ENCODE measurements at places on chromosomes 2 and 18. TPM values are rescaled to one million over a fixed set of nuclear protein-coding genes. Genes with fewer than 3 reads are reported as not detected.

- H3K36me3 ChIP-seq = no peaks in the 10 kb centered on the region
- H3K27me3 ChIP-seq = no peaks in the 10 kb centered on the region
- H3K4me3 ChIP-seq = no peak overlapping the region
- H3K27ac ChIP-seq = no peak overlapping the region
- no peaks in the 10 kb centered on the region for H3K4me1 ChIP-seq
- no peak for DNase-seq
These were observed 7.7 kb upstream of the ASB1 start for GRCh38 chr2:238418999-238419546.

DNA sequence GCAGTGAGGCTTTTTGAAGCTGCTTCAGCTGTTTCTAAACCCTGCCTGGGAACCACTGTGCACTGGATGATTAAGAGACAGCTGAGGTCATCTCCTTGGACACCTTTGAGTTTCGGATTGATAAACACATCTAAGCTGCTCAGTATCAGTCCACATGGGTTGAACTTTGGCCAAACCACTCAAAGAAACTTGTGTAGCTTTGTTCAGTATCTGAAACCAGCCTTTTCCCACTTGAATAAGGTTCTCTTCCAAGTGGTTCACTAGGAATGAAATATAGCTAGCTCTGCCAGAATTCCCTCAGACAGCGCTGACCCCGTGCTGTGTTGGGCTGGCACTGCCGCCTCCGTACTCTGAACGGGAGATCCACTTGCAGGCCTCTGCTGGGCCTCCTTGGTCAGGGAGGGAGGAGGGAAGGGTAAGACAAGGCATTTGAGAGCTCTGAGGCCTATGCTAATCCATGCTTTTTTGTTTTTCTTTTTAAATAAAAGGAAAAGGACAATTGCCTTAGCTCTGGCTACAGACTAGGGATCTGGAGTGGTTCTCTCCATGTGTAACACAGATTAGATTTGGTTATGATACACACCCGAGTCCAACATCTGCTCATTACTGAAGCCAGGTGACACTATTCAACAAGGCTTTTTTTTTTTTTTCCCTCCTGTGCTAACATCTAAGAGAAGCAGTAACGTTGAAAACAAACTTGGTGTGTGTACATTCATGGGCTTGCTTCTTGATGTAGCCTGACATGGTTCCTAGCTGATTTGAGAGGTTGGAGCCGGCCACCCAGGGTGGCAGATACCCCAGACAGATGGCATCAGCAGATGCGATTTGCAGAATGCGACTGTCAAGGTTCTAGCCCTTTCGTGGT is 67.7 kb downstream of the NCK2 start:
- H3K4me3 ChIP-seq = no peak overlapping the region
- H3K27ac ChIP-seq = no peak overlapping the region
- peaks cover 37% of the 10 kb centered on the region for H3K4me1 ChIP-seq
- H3K36me3 ChIP-seq = no peaks in the 10 kb centered on the region
- no peaks in the 10 kb centered on the region for H3K27me3 ChIP-seq

GRCh38 chr18:58692422-58693185 is 21.3 kb downstream of the MALT1 start:
- H3K36me3 ChIP-seq = peaks cover 2% of the 10 kb centered on the region
- H3K27ac ChIP-seq = no peak overlapping the region
- no peaks in the 10 kb centered on the region for H3K4me1 ChIP-seq
- DNase-seq = no peak
- H3K4me3 ChIP-seq = no peak overlapping the region

DNA sequence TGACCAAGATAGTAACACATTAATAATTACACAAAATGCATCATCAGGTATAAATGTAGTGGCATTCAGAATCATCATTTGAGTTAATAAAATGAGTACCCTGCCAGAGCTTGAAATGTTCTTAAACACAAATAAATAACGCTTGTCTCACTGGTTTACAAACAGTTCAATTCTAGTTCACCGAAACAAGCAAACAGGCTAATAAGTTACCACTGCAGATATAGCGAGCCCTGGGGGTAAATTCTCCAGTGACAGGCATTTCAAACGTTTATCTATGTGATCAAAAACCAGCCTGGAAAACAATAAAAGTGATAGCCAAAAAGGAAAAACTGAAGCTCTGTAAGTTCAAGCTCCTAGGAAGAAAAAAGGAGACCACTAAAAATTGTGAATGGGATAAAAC is 152.6 kb downstream of the THADA start:
- H3K27ac ChIP-seq = no peak overlapping the region
- H3K4me3 ChIP-seq = no peak overlapping the region
- H3K36me3 ChIP-seq = no peaks in the 10 kb centered on the region
- H3K27me3 ChIP-seq = no peaks in the 10 kb centered on the region

- no peak for DNase-seq
- no peaks in the 10 kb centered on the region for H3K36me3 ChIP-seq
- H3K27ac ChIP-seq = no peak overlapping the region
These were observed 15.7 kb downstream of the DYNC1I2 start for GRCh38 chr2:171702781-171703556.

GRCh38 chr18:73987247-73987980 is 160.2 kb downstream of the FBXO15 start:
- no peak for DNase-seq
- H3K4me3 ChIP-seq = no peak overlapping the region
- H3K27ac ChIP-seq = no peak overlapping the region
- no peaks in the 10 kb centered on the region for H3K36me3 ChIP-seq
- H3K27me3 ChIP-seq = no peaks in the 10 kb centered on the region

DNA sequence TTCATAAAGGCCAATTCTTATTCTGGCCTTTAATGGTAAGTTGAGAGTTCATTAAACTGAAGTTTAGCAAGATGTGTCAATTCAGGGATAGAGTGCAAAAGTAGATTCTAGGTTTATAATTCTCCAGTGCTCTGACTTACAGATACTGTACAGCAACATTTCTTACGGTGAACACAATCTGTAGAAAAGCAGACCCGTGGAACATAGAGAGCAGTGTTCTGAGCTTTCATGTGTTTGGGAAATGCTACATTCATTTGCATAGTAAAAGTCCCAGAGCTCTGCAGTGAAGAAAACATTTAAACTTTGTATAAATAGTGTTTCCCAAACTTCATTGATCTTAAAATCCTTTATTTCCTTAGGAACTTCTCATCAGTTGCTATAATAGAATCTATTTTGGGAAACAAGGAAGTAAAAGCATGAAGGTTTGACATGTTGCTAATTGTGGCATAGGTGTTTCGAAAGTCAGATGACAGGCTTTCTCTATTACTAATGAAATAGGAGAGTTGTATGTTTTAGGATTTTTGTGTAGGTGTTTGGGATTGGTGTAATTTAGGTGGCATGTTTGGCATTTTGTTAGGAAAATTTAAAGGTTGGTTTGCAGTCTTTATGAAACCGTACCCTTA is 138.2 kb downstream of the ASXL3 start:
- DNase-seq = no peak
- H3K27me3 ChIP-seq = no peaks in the 10 kb centered on the region
- H3K4me1 ChIP-seq = no peaks in the 10 kb centered on the region
- no peak overlapping the region for H3K27ac ChIP-seq
- no peak overlapping the region for H3K4me3 ChIP-seq

GRCh38 chr2:137369106-137369505 is 595.2 kb upstream of the HNMT start:
- no peak overlapping the region for H3K27ac ChIP-seq
- H3K4me1 ChIP-seq = no peaks in the 10 kb centered on the region
- no peak for DNase-seq
- H3K27me3 ChIP-seq = no peaks in the 10 kb centered on the region

SERPINB10 gene
- not detected for polyA plus RNA-seq

ACYP2 gene
- 49.3 TPM for polyA plus RNA-seq

DNA sequence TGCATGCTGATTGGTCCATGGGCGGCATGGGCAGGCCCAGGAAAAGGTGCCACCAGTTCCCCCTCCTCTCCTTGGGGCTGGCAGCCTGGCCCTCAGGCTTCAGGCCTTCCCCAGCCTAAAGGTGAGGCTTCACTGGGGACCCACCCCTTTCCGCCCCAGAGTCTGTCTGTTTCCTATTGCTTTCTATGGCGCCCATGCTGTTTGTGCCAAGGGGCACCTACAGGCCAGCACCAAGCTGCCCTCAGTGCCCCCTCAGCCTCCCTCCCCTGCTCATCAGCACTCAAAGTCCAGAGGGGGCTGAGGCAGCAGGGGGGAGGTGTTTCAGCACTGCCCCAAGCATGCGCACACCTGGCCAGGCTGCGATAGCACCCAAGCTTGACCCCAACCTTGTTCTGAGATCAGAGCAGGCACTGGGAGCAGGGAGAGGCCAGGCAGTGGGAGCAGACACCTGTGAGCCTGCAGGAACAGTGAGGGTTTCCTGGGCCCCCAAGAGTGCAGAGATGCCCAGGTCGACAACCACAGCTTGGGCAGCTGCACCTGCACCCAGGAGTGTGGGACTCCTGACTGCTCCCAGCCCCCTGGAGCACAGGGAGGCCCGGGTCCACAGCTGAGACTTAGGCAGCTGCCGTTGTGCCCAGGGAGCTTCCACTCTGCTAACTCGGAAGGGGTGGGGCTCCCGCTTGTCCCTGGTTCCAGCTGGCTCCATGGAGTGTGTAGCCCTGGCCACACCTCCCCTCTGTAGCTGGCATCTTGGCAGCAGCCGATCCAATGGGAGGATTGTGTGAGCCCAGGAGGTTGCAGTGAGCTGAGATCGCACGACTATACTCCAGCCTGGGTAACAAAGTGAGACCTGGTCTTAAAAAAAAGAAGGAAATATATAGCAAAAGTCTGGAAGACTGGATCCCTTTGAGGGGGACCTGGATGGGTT is 69.1 kb downstream of the NCAPH start:
- H3K4me1 ChIP-seq = peaks cover 6% of the 10 kb centered on the region
- H3K27me3 ChIP-seq = no peaks in the 10 kb centered on the region

ALPG gene
- not detected for polyA plus RNA-seq

- peak; percentile 91 for DNase-seq
- H3K4me1 ChIP-seq = peaks cover 19% of the 10 kb centered on the region
- no peak overlapping the region for H3K27ac ChIP-seq
- H3K4me3 ChIP-seq = no peak overlapping the region
- H3K36me3 ChIP-seq = no peaks in the 10 kb centered on the region
- H3K27me3 ChIP-seq = peaks cover 13% of the 10 kb centered on the region
These were observed 1.8 kb upstream of the ALK start for GRCh38 chr2:29923110-29923721.

SLC5A7 gene
- 0.53 TPM for polyA plus RNA-seq

FTCDNL1 gene
- polyA plus RNA-seq = 3.4 TPM

GRCh38 chr2:26412091-26412673 is 10.5 kb downstream of the DRC1 start:
- no peak overlapping the region for H3K4me3 ChIP-seq
- DNase-seq = no peak
- no peak overlapping the region for H3K27ac ChIP-seq
- H3K36me3 ChIP-seq = no peaks in the 10 kb centered on the region

DNA sequence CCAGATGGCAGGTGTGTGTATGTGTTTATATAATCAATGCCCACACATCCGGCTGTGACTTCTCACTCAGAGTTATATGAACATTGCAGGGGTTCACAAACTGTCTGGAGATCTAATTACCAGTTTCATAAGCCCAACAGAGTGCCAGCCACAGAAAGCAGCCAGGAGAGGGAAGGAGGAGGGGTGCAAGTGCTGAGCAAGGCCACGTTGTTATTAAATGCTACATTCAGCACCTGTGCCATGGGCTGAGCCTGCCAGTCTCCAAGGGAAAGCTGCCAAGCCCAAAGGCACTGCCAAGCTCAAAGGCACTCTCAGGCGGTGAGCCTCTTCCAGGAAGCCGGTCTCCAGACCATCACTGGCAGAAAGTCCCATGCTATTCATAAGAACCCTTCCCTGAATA is 17.4 kb downstream of the XDH start:
- no peaks in the 10 kb centered on the region for H3K36me3 ChIP-seq
- no peaks in the 10 kb centered on the region for H3K4me1 ChIP-seq
- no peak overlapping the region for H3K4me3 ChIP-seq
- no peak overlapping the region for H3K27ac ChIP-seq
- H3K27me3 ChIP-seq = no peaks in the 10 kb centered on the region

GRCh38 chr18:60060578-60060977 is 160.8 kb downstream of the PMAIP1 start:
- H3K36me3 ChIP-seq = no peaks in the 10 kb centered on the region
- DNase-seq = no peak
- no peak overlapping the region for H3K27ac ChIP-seq
- no peaks in the 10 kb centered on the region for H3K4me1 ChIP-seq
- no peak overlapping the region for H3K4me3 ChIP-seq

GRCh38 chr18:40832362-40832761 is 1122.7 kb upstream of the PIK3C3 start:
- no peaks in the 10 kb centered on the region for H3K4me1 ChIP-seq
- no peak for DNase-seq
- no peaks in the 10 kb centered on the region for H3K36me3 ChIP-seq
- H3K4me3 ChIP-seq = no peak overlapping the region
- no peak overlapping the region for H3K27ac ChIP-seq

DNA sequence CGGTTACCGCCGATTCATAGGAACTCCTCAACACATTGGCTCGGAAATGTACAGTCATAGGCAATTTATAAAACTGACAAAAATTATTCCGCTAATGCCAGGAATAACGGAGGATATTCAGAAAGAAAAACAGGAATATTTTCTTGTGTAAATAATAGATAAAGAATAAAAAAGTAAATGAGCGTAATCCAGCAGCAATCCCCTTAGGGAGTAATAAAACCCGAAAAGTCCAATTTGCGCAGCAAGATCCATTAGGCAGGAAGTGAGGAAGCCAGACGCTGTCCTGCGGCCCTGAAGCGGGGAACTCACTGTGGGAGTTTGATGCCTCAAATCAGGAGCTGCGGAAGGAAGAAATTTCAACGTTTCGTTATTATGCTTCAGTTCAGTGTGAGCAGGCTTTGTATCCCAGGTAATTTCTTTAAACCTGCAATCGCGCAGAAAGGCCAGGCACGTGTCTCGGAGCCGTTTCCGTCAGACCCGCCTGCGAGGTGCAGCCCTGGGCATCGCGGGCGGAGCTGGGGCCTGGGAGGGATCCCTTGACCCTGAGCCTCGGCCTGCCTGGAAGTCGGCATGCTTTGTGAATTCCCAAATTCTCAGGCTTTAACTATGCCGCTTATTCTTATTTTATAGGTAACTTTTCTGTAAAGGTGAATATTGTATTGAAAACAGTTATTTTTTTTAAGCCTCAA is 180.9 kb upstream of the ALKAL2 start:
- no peak for DNase-seq
- no peak overlapping the region for H3K27ac ChIP-seq
- H3K36me3 ChIP-seq = no peaks in the 10 kb centered on the region
- H3K27me3 ChIP-seq = peaks cover 25% of the 10 kb centered on the region

GRCh38 chr2:149766339-149766738 is 178.8 kb upstream of the MMADHC start:
- no peak overlapping the region for H3K4me3 ChIP-seq
- no peaks in the 10 kb centered on the region for H3K4me1 ChIP-seq
- H3K27ac ChIP-seq = no peak overlapping the region
- H3K27me3 ChIP-seq = no peaks in the 10 kb centered on the region
- DNase-seq = no peak
- no peaks in the 10 kb centered on the region for H3K36me3 ChIP-seq

All from adrenal gland (tissue), 19 donors.